ENCODE measurements at places on chromosomes 6 and 20. TPM values are rescaled to one million over a fixed set of nuclear protein-coding genes. Genes with fewer than 3 reads are reported as not detected.

Gene NOTCH4
- total RNA-seq = 22.2 TPM

Gene TREM1
- total RNA-seq = 1.2 TPM

Gene TMEM151B
- total RNA-seq = 0.41 TPM

Gene DPPA5
- total RNA-seq = not detected

Gene PLEKHG1
- total RNA-seq = 47.4 TPM

Gene LIN28B
- total RNA-seq = 0.18 TPM

Gene RNF5
- total RNA-seq = 65.9 TPM

Gene UNC5CL
- total RNA-seq = 14.6 TPM

Gene PRRT1
- total RNA-seq = 1.9 TPM

Gene WFDC10B
- not detected for total RNA-seq

Gene BPIFB1
- total RNA-seq = not detected

Gene GLP1R
- total RNA-seq = 0.82 TPM

Gene TRIM31
- not detected for total RNA-seq

Gene ECT2L
- 0.06 TPM for total RNA-seq

Gene PLG
- 4.4 TPM for total RNA-seq

Gene BPIFB6
- not detected for total RNA-seq

Gene ASXL1
- total RNA-seq = 84.4 TPM

Gene CCN6
- 1.1 TPM for total RNA-seq

Gene COL19A1
- 4.5 TPM for total RNA-seq

Gene BCAS1
- total RNA-seq = 3.3 TPM

Gene SLC24A3
- 8.9 TPM for total RNA-seq

Gene RIPOR3
- 18.1 TPM for total RNA-seq

Gene NR2E1
- not detected for total RNA-seq

Gene KIAA1755
- total RNA-seq = 4.2 TPM

Gene DEFB132
- total RNA-seq = 0.18 TPM

Gene ELOVL2
- total RNA-seq = 2.3 TPM

Gene CST7
- 11.2 TPM for total RNA-seq

Gene PDE10A
- total RNA-seq = 38.2 TPM

Gene C20orf144
- total RNA-seq = not detected

Gene KCNK15
- 0.23 TPM for total RNA-seq

Gene GGT7
- total RNA-seq = 25.2 TPM

Gene PI16
- total RNA-seq = 8.8 TPM

Gene LY6G6F
- total RNA-seq = not detected

Gene PIGT
- 45.5 TPM for total RNA-seq

Gene F13A1
- total RNA-seq = 58.4 TPM

Gene SLC17A3
- total RNA-seq = 0.12 TPM

Gene FNDC1
- 16.2 TPM for total RNA-seq

Gene HSPA1L
- 2.9 TPM for total RNA-seq

Gene BMP5
- total RNA-seq = 4.9 TPM

Gene GSTA2
- total RNA-seq = not detected

Data from metanephros (tissue), 2 donors.